ENCODE measurements at places on chromosomes 13 and 19.
A peak's percentile ranks its signal among the peaks of the same experiment; 100 is the strongest.

GRCh38 chr13:30877335-30877734, 28.7 kb upstream of the MEDAG start:
- DNase-seq, result no peak

- no peak for DNase-seq
Measured at GRCh38 chr13:28851422-28851821, 31.3 kb downstream of the MTUS2 start.

DNA sequence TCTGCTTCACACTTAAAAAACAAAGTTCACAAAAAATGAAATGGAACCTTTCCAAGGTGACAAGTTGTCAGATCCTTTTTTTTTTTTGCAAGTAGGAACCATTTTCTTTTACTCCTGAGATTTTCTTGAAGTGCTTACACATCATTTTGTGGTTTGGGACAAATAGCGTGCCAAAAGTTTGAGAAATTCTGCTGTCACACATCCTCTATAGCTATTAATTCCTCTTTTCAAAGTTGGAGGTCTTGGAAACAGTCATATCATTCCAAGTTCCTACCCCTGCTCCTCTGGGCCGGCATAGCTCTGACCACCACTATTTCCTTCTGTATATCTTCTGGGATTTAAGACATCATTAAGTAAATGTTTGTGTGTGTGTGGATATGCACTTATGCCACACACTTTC, 421.6 kb upstream of the SLC10A2 start:
- no peak for DNase-seq

GRCh38 chr13:90623318-90624011, 724.0 kb upstream of the MIR17HG start:
- DNase-seq, result no peak

- no peak for DNase-seq
Measured at GRCh38 chr13:33112766-33113165, 96.5 kb downstream of the KL start.

DNA sequence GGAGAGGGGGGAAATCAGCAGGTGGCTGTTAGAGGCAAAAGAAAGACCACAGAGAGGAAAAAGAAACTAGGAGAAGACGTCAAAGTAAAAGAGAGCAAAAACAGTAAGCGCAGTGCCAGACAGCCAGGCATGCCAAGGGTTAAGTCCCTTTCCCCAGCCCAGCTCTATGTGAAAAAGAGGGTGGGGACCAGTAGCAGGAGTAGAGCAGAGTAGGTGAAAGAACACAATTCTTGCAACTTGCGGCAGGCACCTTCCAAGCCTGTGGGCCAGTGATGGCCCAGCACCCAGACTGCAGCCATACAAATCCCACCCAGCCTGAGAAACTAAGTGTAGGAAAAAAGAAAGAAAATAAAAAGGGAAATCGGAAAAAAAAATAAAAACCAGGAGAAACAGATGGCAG, 64.2 kb upstream of the ZNF85 start:
- DNase-seq, result no peak

GRCh38 chr19:14553042-14553938, 18.6 kb downstream of the NDUFB7 start:
- DNase-seq, result no peak

DNA sequence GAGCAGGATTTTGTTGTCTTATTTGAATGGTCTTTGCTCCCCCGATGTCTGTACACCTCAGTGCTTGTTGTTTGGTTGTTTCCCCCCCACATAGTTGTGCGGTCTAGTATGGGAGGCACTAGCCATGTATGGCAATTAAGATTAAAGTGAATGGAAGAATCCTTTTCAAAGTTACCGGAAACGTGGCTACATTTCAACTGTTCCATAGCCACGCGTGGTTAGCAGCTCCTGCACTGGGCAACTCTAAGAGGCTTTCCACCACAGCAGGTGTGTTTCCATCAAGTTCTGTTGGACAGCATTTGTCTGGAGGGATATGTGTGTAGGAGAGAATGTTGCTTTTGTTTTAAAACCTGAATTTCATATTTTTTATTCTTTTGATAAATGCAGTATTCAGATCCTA, 247.3 kb downstream of the GGACT start:
- no peak for DNase-seq

DNA sequence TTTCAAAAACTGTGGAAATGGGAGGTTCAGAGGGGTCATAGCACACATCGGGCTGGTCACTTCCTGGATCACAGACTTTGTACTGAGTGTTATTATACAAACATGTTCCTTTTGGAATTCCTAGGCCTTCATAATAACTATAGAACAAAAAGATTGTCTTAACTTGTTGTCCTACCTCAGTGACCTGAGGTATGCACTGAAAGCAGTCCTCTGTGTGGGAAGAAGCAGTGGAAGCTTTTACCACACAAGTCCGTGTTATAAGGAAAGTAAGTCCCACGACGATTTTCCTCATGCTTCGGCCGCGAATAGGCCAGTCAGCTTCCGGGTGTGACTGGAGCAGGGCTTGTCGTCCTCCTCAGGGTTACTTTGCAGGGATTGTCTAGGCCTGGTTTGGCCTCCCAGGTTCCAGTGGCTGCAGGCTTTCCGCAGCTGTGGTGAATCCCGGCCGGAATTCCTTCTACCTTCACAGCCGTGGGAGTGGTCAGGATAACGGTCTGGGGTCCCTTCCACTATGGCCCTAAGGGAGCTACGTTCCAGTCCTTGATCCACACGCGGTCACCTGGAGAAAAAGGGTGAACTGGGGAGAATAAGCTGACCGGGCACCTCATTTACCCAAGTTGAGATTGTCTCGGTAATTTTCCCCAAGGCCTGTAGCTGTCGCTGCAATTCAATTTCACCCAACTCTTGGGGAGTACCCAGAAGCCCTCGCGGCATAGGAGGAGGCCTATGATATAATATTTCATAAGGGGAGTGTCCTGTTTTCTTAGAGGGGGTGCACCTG, 16.0 kb downstream of the NAPSA start:
- no peak for DNase-seq

GRCh38 chr19:23436318-23436717, 41.0 kb upstream of the ZNF91 start:
- no peak for DNase-seq

DNA sequence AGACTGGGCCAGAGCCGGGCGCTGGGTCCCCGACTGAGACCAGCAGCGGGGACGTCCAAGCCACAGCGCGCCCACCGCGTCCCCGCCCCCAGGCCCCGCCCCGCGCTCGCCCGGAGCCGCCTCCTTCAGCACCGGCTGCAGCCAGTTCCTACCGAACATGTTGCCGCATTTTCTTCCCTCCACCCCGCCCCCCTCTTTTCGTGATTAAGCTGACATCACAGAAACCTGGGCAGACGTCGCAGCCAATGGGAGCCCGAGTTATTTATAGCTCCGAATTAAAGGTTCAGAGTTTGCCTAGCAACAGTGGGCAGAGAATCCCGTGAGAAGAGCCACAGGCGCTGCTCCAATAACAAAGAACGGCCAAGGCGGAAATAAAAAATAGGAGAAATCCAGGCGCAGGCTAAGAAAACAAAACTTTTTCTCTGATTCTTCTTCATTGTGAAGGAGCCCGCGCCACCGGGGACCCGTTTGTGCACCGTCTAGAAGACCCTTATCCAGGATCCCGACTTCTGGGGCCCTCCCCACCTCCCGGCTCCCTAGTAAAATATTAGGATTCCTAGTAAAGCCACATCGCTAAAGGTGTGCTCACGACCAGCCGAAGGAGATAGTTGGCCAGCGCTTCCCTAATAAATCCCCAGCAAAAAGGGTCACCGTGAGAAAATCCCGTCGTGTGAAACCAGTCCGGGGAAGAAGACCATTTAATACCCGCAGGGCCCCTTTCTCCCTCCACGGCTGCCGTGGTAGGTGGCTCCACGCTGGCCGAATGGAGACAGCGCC, 61.7 kb downstream of the SERP2 start:
- DNase-seq, result peak; percentile 73

DNA sequence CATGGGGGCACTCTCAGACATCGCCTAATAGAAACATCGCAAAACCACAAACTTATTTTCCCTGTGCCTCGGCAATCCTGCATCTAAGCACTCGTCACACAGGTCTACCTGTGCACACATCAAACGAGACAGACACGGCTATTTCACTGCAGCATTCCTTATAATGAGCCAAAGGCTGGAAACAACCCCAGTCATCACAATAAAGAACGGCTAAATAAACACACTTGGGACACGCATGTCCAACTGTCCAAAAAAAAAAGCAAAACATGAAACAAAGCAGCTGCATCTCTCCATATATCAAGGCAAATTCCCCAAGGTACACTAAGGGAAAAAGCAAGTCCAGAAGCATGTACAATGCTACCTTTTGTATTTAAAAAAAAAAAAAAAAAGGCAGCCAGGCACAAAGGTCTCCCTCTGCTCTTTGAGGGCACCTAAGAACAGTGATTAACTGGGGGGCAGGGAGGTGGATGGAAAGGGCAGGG, 27.2 kb upstream of the CCNP start:
- DNase-seq, result no peak

- DNase-seq, result no peak
Measured at GRCh38 chr13:20940083-20940482, 37.5 kb upstream of the XPO4 start.

- DNase-seq, result no peak
Measured at GRCh38 chr19:51131780-51132680, 7.3 kb downstream of the SIGLEC9 start.

DNA sequence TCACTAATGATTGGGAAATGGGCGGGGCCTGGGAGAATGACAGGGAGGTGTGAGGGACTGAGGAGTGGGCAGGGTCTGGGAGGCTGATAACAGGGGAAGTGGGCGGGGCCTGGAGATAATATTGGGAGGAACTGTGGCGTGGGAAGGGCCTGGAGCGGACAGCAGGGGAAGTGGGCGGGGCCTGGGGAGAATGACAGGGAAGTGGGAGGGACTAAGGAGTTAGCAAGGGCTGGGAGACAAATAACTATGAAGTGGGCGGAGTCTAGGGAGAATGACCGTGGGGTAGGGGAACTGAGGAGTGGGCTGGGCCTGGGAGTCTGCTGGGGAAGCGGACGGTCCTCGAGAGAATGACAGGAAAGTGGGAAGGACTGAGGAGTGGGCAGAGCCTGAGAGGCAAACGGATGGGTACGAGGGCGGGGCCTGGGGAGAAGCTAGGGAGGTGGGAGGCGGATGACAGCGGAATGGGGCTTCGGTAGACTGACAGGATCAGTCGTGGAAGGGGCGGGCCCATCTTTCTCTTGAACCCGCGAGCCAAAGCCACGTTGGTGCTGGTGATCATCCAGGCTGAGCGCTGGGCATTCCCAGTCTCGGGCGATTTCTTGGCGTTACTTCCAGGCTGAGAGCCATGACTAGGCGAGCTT, 14.0 kb upstream of the TUBB4A start:
- peak; percentile 43 for DNase-seq

DNA sequence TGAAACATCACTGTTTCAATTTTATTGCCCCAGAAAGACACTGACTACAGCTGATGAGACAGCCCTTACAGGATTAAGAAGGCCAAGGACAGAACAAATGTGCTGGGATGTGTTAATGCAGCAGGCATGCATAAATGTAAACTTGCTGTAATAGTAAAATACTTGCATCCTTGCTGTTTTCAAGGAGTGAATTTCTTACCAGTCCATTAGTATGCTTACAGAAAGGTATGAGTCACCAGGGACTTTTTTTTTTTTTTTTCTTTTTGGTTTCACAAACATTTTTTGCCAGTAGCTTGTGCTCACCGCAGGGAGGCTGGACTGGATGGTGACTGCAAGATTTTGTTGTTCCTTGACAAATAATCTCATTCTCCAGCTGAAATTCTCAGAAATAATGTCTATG, 55.1 kb downstream of the GPR180 start:
- DNase-seq, result no peak

GRCh38 chr13:98478189-98479129, 98.4 kb downstream of the STK24 start:
- DNase-seq, result no peak

- DNase-seq, result no peak
Measured at GRCh38 chr19:51511353-51511752, 9.8 kb upstream of the SIGLEC12 start.

DNA sequence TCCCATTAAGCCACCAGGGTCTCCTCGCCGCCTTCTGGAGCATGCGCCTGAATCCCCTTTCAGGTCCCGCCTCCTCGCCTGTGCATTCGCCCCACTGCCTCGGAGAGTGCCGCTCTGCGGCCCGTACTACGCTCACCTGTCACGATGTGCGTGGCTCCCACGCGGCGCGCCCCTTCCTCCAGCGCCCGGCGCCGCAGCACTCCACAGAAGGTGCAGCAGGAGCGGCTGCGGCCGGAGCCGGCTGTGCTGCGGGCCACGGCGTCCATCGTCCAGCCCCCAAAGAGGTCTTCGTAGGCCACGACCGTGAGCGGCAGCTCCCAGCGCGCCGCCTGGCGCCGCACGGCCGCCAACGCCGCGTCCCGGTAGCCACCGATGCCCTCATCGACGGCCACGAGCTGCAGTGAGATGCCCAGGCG, 4.3 kb downstream of the CTU1 start:
- no peak for DNase-seq

DNA sequence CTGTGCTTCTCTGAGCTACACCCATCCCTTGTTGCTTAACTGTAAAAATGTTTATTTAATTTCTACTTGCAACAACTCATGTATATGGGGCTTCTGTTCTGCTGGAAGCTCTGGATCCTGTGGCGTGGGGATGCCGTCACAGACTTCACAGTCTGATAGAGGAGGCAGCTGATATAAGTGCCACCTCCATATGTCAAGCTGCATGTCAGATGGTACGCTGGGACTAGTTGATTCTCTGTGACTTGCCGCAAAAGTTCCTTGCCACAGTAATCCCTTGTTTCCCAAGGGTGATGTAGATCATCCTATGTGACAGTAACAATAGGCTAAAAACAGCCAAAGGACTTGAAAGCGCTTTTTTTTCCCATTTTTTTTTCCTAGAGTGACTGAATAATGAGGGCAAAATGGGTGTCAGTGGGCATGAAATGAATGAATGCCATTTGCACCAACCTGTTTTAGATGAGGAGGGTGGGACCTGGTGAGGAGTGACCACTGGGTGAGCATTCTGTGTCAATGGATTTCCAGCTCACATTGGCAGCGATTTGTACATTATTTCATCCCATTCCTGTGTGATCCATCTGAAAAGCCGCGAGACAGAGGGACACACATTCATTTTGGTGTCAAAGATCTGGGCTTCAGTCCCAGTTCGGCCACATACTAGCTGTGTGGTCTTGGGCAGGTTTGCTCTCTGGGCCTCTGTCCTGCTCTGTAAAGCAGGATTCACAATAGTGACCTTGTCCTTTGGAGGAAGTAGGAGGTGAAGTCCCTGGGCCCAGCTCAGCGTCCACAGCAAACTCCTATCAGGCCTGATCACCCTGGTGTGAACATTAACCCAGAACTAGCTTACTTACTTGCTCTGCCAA, 88.9 kb upstream of the RNF113B start:
- DNase-seq, result no peak
